NCI-H1092 (cell line): ENCODE measurements at places on chromosomes 2 and 18.

- DNase-seq, result no peak
Observed at GRCh38 chr2:30336084-30336483, 104.8 kb downstream of the LBH start.

- no peak for DNase-seq
Observed at GRCh38 chr2:40400336-40400953, 51.4 kb downstream of the SLC8A1 start.

DNA sequence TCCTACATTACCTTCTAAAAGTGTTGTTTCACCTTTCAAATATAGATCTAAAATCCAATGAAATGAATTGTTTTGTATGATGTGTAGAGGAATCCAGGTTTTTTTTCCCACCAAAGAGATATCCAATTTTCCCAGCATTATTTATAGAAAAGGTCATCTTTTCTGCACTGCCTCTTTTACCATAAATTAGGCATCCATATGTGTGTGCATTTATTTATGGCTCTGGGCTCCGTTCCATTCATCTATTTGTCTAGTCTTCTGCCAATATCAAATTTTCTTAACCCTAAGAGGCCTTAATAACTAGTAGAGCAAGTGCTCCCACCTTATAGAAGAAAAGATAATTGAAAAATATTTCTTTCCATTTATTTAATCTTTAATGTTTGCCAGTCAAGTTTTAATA is 88.3 kb downstream of the ATAD2B start:
- no peak for DNase-seq

- DNase-seq, result no peak
Observed at GRCh38 chr18:67608615-67609273, 92.2 kb upstream of the DSEL start.

DNA sequence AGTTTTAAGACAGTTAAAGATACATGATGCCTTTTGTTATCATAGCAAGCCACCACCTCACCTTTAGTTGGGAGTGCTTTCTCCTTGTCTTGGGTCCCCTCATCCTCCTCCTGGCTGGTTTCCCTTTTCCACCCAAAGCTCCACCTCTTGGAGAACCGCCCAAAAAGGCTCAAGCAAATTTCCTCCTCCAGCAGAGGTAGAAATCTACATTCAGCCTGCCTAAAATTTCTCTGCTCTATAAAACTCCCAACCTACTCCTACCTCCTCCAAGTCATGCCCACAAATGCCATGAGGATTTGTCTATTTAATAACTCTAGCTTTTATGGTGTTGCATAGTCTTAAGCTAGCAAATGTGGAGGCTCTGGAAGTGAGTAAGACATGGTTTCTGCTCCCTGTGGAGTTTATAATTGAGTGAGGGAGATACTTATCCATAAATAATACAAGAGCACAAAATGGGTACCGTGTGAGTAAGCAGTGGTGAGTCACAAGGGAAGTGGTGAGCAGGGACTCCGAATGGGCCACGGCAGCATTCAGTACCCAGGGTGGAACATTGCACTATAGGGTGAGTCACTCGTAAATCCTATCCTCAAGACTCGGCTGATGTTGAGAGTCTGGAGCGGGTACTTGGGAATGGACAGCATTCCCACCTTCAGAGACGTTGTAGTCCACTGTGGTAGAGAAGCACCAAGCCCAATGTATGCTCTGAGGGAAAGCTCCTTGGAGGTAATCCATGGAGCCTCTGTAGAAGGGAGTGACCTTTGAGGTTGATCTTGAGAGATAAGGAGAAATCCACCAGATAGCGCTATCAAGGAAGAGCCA is 146.3 kb downstream of the RTN4 start:
- DNase-seq, result no peak

GRCh38 chr2:146730882-146731281 is 1113.9 kb upstream of the ACVR2A start:
- DNase-seq, result no peak

DNA sequence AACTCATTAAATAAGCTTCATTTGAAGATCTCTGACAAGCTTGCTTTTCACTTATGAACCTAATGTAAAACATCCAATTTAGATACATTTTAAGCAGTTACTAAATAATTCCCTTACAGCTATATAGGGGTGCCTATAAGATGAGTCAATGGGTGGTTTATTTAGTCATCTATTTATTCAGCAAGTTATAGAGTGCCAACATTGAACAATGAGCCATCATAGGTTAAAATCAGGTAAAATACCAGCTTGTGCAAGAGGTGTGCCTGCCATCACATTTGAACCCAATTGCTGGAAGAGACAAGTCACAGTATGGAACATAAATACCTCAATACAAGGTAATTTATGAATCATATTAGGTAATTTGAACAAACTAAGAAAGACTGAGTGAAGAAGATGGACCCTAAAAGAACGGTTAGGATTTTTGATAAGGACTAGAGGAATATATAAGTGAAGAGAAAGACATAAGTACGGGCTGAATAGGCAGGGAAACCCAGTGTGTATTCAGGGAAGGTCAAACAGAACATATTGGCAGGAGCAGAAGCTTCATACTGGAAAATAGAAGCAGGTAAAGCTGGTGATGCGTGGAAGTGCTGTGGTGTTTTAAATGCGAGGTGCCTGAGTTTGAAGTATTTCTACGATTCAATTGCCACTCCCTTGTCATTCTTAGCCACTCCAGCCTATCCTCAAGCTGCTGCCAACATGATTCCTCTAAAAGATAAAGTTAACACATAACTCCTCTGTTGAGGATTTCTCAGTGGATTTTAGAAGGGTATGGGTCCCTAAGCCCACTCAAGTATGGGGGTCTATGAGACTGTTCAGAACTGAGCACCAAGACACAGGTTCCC is 18.9 kb upstream of the STAT4 start:
- DNase-seq, result no peak
